ENCODE measurements at places on chromosomes 5 and 9.

GRCh38 chr5:80481019-80481893 lies 6.6 kb upstream of the FAM151B start:
- DNase-seq, result no peak

DNA sequence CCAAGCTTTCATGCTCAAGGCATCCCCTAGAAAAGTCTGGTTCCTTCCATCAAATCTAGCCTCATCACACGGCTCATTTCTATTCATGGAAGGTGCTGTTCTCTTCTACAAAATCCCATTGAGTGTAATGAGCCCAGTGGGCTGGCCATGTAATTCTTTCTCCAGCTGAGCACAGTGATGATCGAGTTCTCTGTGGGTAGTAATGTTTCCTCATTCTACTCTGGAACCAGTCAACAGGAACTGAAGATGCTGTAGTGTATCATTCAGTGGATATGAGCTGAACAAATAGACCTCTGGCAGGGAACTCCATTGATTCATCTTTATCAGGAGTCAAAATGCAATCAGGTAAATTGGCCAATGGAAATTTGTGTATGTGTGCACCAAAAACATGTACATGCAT lies 149.2 kb downstream of the LRRC70 start:
- no peak for DNase-seq

GRCh38 chr5:45793638-45794532 lies 97.7 kb upstream of the HCN1 start:
- no peak for DNase-seq

- DNase-seq, result no peak
Observed at GRCh38 chr5:158560170-158560569, 539.5 kb downstream of the EBF1 start.

- DNase-seq, result no peak
Observed at GRCh38 chr9:93043122-93043521, 15.4 kb upstream of the SUSD3 start.

DNA sequence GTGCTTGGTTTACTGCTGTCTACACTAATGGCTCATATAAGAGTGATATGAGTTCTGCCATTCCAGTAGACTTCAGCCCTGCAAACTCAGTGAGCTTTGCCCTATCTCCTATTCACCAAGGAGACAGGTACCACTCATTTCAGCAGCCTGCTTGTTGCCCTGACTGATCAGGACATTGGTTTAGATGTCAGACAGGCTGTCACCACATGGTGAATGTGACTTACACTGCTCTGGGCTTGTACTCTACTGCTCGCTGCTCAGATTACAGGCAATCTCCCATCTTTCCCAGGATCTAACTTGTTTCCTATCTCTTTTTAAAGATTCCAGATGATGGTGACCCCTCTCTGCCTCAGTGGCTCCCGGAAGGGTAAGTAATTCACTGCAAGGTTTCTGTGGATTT lies 123.3 kb upstream of the RUSC2 start:
- DNase-seq, result no peak

DNA sequence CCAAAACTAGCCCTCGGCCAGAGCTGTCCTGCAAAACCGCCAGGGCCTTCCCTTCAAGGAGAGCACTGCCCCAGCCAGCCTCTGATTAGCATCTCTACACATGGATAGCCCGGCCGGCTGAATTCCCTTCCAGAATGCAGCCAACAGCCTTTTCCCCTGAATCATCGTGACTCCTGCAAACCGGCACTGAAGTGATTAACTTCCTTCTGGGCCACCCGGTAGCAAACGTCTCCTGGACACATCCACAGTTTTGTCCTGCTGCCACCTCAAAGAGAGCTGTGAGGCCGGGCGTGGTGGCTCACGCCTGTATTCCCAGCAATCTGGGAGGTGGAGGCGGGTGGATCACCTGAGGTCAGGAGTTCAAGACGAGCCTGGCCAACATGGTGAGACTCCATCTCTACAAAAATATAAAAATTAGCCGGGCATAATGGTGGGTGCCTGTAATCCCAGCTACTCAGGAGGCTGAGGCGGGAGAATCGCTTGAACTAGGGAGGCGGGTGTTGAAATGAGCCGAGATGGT lies 21.1 kb upstream of the EEIG1 start:
- DNase-seq, result peak; percentile 72

- DNase-seq, result no peak
Observed at GRCh38 chr5:118211606-118212005, 776.7 kb downstream of the DTWD2 start.

DNA sequence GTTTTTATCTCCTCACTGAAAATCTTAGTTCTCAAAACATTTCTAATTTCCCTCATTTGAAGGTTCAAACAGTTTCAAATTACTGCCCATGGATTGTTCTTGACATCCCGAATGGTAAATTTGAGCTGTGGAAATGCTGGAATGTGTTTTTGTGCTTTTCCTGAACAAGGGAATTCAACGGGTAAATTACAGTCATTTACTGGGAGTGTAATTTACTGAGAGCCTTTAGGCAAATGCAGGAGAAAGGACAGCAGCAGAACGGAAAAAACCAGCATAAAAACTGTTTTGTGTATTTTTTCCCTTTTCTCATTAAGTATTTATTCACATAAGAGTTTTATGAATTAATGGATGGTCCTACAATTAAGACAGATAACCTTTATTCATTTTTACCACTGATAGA lies 139.2 kb downstream of the PBX3 start:
- DNase-seq, result no peak

GRCh38 chr5:124438903-124439281 lies 307.5 kb downstream of the ZNF608 start:
- DNase-seq, result no peak

- DNase-seq, result no peak
Observed at GRCh38 chr9:121935739-121936138, 157.4 kb downstream of the TTLL11 start.

DNA sequence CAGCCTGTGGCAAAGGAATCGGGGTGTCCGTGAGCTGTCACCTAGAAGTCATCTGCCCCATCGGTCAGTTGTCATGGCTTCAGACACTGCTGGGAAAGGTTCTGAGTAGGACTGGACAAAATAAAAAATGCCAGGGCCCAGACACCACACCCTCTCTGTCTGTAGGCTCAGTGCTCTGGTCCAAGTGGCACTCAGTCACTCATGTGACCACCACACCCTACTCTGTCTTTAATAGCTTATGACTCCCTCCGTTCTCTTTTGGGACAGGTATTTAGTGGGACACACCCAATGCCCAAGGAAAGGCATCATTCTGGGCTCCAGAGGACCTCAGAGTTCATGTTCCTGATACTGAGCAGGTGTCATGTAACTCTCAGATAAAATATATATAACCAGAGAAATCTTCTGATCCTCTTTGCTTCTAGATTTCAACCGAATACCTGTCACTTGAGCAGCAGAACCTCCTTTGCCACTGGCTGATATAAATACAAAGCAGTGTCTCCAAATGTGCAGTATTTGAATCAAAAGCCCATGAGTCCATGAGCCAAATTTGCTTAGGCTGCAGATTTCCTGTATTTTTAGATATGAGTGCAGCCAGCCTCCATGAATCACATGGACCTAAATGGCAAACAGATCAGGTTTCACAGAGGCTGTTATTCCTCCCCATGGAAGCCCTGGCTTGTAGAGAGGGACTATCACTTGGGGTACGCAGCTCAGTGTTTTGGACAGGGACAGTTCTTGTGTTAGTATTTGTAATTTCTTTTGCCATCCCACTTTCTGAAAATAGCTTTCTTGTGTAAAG lies 272.0 kb downstream of the ARHGAP26 start:
- DNase-seq, result no peak

GRCh38 chr5:127410959-127411358 lies 106.5 kb upstream of the PRRC1 start:
- no peak for DNase-seq

- DNase-seq, result no peak
Observed at GRCh38 chr5:4373051-4373820, 766.9 kb upstream of the ADAMTS16 start.

DNA sequence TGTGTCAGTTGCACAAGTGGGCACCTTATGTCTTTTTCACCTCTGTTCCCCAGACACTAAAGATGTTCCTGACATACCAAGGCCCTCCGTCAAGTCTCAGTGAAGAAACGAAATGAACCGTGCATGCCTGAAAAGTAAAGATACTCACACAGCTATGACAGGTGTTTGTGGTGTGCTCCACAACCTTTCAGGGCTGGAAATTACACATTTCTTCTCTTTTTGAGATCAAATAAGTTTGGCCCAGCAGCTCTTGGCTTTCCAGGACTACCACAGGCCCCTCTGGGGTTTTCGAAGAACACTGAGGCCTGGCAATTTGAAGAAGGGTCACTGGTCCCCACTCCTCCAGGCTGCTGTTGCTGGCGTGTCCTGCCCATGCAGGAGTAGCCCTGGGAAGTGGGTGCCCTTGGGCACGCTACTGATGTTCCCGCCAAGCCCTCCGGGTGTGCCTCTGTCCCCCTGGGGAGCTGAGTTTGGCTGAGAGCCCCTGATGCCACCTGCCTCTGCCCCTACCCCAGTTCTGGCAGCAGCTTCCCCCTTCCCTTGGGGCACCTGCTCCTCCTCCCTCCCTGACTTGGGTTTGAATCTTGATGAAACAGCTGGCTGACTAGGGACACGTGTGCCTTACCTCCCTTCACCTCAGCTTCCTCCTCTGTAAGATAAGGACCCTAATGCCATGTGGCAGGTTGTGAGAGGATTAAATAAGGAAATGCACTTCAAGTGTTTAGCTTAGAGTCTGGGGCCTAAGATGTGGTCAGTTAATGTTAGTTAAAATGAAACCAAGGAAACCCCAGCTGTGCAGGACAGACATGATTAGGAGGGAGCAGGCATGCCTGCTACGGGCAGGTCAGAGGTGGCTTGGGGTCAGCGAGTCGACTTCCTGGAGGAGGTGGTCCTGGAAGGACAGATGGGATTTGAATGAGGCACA lies 49.1 kb upstream of the GADD45G start:
- no peak for DNase-seq

DNA sequence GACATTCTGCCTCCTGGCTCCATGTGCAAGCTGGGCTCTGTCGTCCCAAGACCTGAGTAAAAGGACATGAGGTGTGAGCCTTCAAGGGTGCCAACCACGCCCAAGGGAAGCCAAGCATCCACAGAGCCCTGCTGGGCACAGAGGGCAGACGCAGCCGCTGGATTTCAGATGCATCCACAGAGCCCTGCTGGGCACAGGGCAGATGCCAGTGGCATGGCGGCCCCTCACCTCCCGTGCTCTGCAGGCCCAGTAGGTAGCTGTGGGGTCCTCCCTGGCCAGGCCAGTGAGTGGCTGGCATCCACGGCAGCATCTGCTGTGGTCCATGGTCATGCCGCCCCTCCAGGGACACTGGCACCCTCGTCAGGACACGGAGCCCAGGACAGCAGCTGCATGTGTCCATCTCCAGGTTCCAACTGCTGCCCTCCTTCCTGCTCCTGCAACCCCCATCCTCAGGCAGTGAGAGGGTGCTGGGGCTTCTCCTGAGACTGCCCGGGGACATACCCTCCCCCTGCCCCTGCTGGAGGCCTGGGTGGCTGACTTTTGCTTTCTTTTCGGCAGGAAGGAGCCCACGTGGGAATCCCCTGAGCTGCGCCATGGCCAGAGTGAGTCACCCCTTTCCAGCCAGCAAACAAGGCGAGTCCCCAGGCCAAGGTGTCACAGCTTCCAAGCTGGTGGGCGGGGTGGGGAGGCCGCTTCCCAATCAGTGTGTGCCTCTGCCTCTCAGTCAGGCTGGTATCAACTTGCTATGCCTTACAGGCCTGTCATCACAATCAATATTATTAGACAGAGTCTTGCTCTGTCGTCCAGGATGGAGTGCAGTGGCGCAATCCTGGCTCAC lies 4.0 kb upstream of the TRAF2 start:
- DNase-seq, result peak; percentile 80

- no peak for DNase-seq
Observed at GRCh38 chr5:139394654-139395566, at the start of gene PROB1. Gene PROB1, minus strand, starts transcription at chr5:139395104. Its CDS starts 23 bp downstream, at chr5:139395081.
